ENCODE measurements at places on chromosomes 4 and X.
A peak's percentile ranks its signal among the peaks of the same experiment; 100 is the strongest.

- H3K4me1 ChIP-seq = no peaks in the 10 kb centered on the region
- H3K27ac ChIP-seq = no peak overlapping the region
- H3K4me3 ChIP-seq = no peak overlapping the region
- no peaks in the 10 kb centered on the region for H3K36me3 ChIP-seq
- no peaks in the 10 kb centered on the region for H3K27me3 ChIP-seq
Observed at GRCh38 chrX:15204130-15204751, 65.6 kb downstream of the ASB9 start.

- no peaks in the 10 kb centered on the region for H3K4me1 ChIP-seq
- no peak overlapping the region for H3K27ac ChIP-seq
- H3K27me3 ChIP-seq = no peaks in the 10 kb centered on the region
- H3K36me3 ChIP-seq = no peaks in the 10 kb centered on the region
- no peak overlapping the region for H3K4me3 ChIP-seq
Observed at GRCh38 chrX:16239211-16239610, 71.9 kb downstream of the MAGEB17 start.

DNA sequence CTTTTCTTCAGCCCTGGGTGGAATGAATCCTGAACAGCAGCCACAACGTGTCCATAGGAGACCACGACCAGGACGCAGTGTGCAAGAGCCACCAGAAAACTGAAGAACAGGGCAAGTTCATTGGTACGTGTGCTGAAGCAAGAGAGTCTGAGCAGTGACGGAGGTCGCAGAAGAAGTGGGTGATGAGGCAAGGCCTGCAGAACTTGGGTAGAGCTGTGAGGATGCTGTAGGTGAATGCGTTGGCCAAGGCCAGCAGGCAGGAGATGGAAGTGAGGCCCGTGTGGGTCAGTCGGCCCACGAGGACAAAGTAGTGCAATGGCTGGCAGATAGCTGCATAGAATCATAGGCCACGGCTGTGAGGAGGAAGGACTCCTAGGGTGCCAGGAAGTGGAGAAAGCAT lies 5.6 kb upstream of the CTAG2 start:
- H3K4me1 ChIP-seq = no peaks in the 10 kb centered on the region
- no peaks in the 10 kb centered on the region for H3K27me3 ChIP-seq
- H3K27ac ChIP-seq = no peak overlapping the region
- H3K36me3 ChIP-seq = no peaks in the 10 kb centered on the region

DNA sequence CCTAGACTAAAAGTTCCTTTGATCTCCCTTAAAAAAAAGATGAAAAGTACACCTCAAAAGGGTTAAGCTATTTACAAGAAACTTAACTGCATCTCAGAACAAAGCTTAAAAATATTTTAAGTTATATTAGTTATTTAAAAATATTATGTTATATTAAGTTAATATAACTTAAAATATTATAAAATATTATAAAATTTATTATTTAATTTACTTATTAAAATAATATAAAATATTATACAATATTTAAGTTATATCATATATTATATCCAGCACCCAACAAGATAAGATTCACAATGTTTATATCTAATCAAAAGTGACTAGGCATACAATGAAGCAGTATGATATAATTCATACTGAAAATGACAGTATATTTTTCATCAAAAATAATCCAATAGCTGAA lies 296.9 kb downstream of the DCHS2 start:
- no peaks in the 10 kb centered on the region for H3K27me3 ChIP-seq
- no peak overlapping the region for H3K27ac ChIP-seq
- H3K4me3 ChIP-seq = no peak overlapping the region
- DNase-seq = no peak

- no peaks in the 10 kb centered on the region for H3K36me3 ChIP-seq
- no peak for DNase-seq
Observed at GRCh38 chr4:125826801-125827695, 512.3 kb downstream of the FAT4 start.

- H3K27me3 ChIP-seq = peaks cover 46% of the 10 kb centered on the region
- no peak overlapping the region for H3K27ac ChIP-seq
- H3K4me3 ChIP-seq = peak overlapping the region; percentile 53
- no peak for DNase-seq
Observed at GRCh38 chr4:78059524-78059889, 2.4 kb downstream of the FRAS1 start.

- H3K4me1 ChIP-seq = peaks cover 3% of the 10 kb centered on the region
- H3K36me3 ChIP-seq = no peaks in the 10 kb centered on the region
- H3K27ac ChIP-seq = peak overlapping the region; percentile 92
- H3K27me3 ChIP-seq = no peaks in the 10 kb centered on the region
Observed at GRCh38 chrX:150696331-150696730, 3.1 kb downstream of the MTMR1 start.

DNA sequence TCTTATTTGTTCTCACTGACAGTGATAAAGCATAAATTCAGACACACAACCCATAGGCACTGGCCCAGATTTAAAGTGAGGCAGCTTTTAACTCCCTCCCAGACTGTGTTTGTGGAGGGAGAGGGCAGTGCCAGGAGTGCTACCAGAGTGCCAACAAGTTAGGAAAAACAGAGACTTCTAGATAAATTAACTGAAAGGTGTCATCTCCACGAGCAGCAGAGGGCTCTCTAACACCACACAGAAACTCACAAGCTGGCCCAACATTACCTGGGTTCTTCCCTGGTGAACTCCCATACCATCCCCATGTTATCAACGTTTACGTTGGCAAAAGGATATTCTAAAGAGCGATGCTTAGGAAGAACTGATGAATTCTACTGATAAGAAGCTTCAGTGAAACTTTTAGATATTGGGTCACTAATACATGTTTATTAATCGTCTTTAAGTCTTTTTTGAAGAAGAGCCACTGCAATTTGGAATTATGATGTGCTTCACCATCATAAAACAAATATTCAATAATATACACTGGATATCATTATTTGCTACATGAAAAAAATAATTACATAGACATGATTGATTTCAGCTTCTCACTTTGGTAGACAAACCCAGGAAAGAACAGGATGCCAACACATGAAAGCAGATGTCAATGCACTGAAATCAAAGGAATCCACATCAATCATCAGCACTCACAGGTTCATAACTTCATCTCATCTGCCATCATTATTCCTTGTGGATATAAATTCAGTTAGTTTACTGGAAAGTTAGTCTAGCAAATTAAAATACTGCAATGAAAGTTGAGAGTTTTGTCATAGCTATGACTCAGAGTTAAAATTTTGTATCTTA lies 121.2 kb upstream of the NAP1L5 start:
- H3K4me3 ChIP-seq = no peak overlapping the region
- no peaks in the 10 kb centered on the region for H3K27me3 ChIP-seq
- no peaks in the 10 kb centered on the region for H3K36me3 ChIP-seq
- peaks cover 55% of the 10 kb centered on the region for H3K4me1 ChIP-seq
- no peak for DNase-seq

DNA sequence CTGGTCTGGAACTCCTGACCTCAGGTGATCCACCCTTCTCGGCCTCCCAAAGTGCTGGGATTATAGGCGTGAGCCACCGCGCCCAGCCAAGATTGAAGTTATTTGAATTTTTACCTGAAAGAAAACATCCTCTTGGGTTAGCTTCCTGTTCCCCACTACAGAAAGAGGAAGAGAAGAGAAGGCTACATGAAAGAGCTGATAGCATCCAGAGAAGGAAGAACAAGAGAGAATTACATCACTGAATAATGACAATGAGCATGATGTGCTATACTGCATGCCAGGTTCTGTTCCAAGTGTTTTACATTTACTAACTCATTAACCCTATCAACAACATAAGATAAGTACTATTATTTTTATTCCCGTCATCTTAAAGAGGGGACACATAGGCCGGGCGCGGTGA lies 11.5 kb upstream of the TBC1D1 start:
- H3K4me3 ChIP-seq = no peak overlapping the region
- DNase-seq = no peak
- no peaks in the 10 kb centered on the region for H3K27me3 ChIP-seq

- H3K27ac ChIP-seq = no peak overlapping the region
- H3K36me3 ChIP-seq = no peaks in the 10 kb centered on the region
- H3K4me1 ChIP-seq = peaks cover 19% of the 10 kb centered on the region
- H3K4me3 ChIP-seq = peak overlapping the region; percentile 12
- DNase-seq = no peak
Observed at GRCh38 chr4:8893624-8894423, 22.2 kb upstream of the HMX1 start.

GRCh38 chrX:65821721-65822496 lies 154.5 kb downstream of the MSN start:
- H3K27me3 ChIP-seq = no peaks in the 10 kb centered on the region
- peak overlapping the region; percentile 45 for H3K27ac ChIP-seq
- H3K4me1 ChIP-seq = peaks cover 9% of the 10 kb centered on the region
- H3K4me3 ChIP-seq = peak overlapping the region; percentile 45

GRCh38 chrX:25029288-25029825 lies 13.6 kb upstream of the ARX start:
- no peaks in the 10 kb centered on the region for H3K4me1 ChIP-seq

DNA sequence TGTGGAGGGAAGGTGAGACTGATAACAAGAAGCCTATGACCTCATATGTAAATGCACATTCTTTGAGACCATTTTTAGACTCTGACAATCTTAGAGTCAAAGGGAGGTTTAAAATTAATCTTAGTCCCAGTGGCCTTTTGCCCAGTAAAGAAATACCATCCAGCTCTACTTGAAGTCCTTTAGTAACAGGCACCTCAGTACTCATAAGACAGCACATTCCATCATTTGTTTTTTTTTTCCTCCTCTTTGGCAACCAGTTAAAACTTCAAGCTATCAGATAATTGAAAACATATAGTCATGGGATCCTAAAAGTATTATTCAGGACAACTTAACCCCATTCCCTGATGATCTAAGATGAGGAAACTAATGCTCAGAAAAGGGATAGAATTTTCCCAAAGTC lies 4.6 kb downstream of the EDA2R start:
- DNase-seq = no peak
- no peak overlapping the region for H3K4me3 ChIP-seq
- H3K4me1 ChIP-seq = no peaks in the 10 kb centered on the region
- H3K27me3 ChIP-seq = no peaks in the 10 kb centered on the region
- H3K27ac ChIP-seq = no peak overlapping the region
- no peaks in the 10 kb centered on the region for H3K36me3 ChIP-seq

GRCh38 chrX:119401569-119401968 lies 2.4 kb downstream of the SLC25A43 start:
- peaks cover 10% of the 10 kb centered on the region for H3K4me1 ChIP-seq
- no peak overlapping the region for H3K4me3 ChIP-seq
- no peak for DNase-seq
- no peak overlapping the region for H3K27ac ChIP-seq

- H3K36me3 ChIP-seq = no peaks in the 10 kb centered on the region
- H3K4me1 ChIP-seq = no peaks in the 10 kb centered on the region
- no peak overlapping the region for H3K4me3 ChIP-seq
- H3K27ac ChIP-seq = no peak overlapping the region
- no peaks in the 10 kb centered on the region for H3K27me3 ChIP-seq
Observed at GRCh38 chr4:133483600-133484246, 334.6 kb downstream of the PCDH10 start.

DNA sequence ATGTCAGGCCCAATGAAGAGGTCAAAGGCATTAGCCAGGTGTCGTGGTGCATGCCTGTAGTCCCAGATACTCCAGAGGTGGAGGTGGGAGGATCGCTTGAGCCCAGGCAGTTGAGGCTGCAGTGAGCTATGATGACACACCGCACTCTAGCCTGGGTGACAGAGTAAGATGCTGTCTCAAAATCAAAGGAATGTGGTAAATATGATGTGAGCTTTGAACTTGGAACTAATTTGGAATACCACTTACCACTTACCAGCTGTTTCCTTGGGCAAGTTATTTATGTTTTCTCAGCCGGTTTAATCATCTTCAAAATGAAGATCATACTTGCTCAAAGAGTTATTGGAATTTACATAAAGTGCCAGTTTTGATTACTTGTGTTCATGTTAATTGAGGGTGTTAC lies 23.8 kb upstream of the SEPSECS start:
- no peak overlapping the region for H3K27ac ChIP-seq
- no peak overlapping the region for H3K4me3 ChIP-seq
- H3K36me3 ChIP-seq = no peaks in the 10 kb centered on the region
- no peaks in the 10 kb centered on the region for H3K4me1 ChIP-seq
- no peak for DNase-seq

GRCh38 chrX:15873566-15873965 lies 19.0 kb upstream of the AP1S2 start:
- H3K36me3 ChIP-seq = no peaks in the 10 kb centered on the region
- H3K4me1 ChIP-seq = no peaks in the 10 kb centered on the region
- no peak overlapping the region for H3K4me3 ChIP-seq
- no peaks in the 10 kb centered on the region for H3K27me3 ChIP-seq
- H3K27ac ChIP-seq = no peak overlapping the region

GRCh38 chr4:58734030-58734674 lies 1624.0 kb upstream of the IGFBP7 start:
- H3K36me3 ChIP-seq = no peaks in the 10 kb centered on the region
- DNase-seq = no peak
- no peaks in the 10 kb centered on the region for H3K27me3 ChIP-seq
- no peak overlapping the region for H3K4me3 ChIP-seq

DNA sequence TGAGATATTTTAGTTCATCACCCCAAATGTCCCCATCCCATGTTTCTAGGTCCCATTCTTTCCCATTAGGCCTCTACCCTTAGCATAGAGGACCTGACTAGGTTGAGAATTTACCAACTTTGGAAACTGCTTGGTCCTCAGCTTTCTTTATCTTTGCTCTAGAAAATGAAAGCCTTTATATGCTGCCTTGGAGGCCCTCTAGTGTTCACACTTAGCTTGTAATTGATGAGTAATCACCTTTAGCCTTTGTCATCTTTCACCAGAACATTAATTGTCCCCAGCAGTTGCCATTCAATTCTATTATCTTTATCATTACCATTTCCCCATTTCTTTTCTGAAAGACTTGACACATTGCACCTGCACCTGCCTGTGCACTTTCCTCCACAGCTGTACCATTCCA lies 589.2 kb upstream of the NR3C2 start:
- DNase-seq = no peak
- no peaks in the 10 kb centered on the region for H3K27me3 ChIP-seq
- no peaks in the 10 kb centered on the region for H3K36me3 ChIP-seq
- H3K27ac ChIP-seq = no peak overlapping the region

- H3K36me3 ChIP-seq = no peaks in the 10 kb centered on the region
- no peaks in the 10 kb centered on the region for H3K27me3 ChIP-seq
- no peaks in the 10 kb centered on the region for H3K4me1 ChIP-seq
- H3K4me3 ChIP-seq = no peak overlapping the region
Observed at GRCh38 chr4:176735300-176735699, 57.4 kb downstream of the VEGFC start.

GRCh38 chr4:78720994-78721677 lies 55.0 kb upstream of the BMP2K start:
- no peaks in the 10 kb centered on the region for H3K4me1 ChIP-seq
- H3K27ac ChIP-seq = peak overlapping the region; percentile 43
- no peaks in the 10 kb centered on the region for H3K36me3 ChIP-seq
- H3K4me3 ChIP-seq = no peak overlapping the region
- H3K27me3 ChIP-seq = no peaks in the 10 kb centered on the region

- no peaks in the 10 kb centered on the region for H3K4me1 ChIP-seq
- no peak overlapping the region for H3K4me3 ChIP-seq
- no peaks in the 10 kb centered on the region for H3K36me3 ChIP-seq
- H3K27ac ChIP-seq = no peak overlapping the region
- no peaks in the 10 kb centered on the region for H3K27me3 ChIP-seq
Observed at GRCh38 chr4:83261307-83261706, 23.3 kb downstream of the COQ2 start.

DNA sequence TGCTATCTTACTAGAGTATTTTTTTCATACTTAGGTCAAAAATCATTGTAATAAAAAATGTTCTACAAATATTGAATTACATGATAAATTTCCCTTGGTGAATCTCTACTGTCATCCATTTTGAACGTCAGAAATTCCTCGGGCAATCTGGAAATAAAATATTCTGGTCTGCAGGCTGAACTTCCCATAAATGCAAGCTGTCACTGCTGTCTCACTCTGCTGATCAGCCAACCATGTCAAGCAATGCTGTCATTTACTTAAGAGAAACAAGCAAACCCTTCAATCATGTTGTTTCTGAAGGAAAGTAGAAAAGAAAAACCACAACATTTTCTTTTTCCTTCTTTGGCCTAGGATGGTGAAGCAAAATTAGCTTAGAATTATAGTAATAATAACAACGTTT lies 514.2 kb upstream of the GALNT7 start:
- no peaks in the 10 kb centered on the region for H3K27me3 ChIP-seq
- DNase-seq = no peak
- no peak overlapping the region for H3K27ac ChIP-seq
- no peaks in the 10 kb centered on the region for H3K4me1 ChIP-seq

Data from esophagus squamous epithelium (tissue), 5 donors.